Stimulated activated CD8-positive, alpha-beta memory T cell treated with anti-CD3 and anti-CD28 coated beads, Interleukin-7, amount 100 ng/mL, for 48 hours (primary cell): ENCODE measurements at places on chromosomes 1 and 21.

GRCh38 chr1:182795563-182796228 lies 6.1 kb downstream of the NPL start:
- no peak for DNase-seq

DNA sequence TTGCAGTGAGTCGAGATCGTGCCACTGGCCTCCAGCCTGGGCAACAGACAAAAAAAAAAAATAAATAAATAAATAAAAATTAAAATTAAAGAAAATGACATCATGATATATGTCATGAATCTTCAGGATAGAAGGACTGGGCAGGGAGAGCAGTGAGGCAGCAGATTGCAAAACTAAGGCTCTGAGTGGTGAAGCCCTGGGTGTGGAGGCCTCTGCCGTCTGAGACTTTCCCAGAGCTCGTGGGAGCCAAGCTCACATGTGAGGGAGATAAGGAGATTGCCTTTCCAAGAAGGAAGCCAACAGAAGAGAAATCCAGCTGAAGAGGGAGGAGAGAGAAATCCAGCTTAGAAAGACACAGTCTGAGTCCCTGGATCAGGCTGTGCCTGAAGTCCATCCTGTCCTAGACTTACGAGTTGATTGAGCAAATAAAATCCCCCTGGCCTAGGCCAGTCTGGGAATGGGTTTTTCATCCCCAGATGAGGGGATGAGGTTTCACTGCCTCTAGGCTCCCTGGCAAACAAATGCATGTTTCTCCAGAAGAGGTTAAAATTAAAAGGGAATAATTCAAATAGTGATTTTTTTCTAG lies 142.0 kb upstream of the IGSF21 start:
- DNase-seq: no peak

DNA sequence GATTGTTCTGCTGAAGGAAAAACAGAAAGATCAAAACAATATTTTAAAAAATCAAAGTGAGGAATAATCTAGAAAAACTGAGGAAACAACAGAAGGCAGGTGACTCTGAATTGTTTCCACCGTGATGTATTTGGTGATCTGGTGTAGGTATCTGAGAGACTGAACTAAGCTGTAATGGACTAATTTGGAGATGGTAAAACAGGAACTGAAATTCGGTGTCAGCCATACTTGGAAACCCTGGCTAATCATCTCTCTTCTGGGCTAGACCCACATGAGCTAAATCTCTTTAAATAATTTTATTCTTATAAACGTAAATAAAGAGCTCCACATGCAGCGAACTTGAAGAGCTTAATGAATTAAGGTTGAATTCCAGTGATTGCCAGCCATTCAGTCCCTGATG lies 1226.1 kb downstream of the NCAM2 start:
- DNase-seq: no peak

DNA sequence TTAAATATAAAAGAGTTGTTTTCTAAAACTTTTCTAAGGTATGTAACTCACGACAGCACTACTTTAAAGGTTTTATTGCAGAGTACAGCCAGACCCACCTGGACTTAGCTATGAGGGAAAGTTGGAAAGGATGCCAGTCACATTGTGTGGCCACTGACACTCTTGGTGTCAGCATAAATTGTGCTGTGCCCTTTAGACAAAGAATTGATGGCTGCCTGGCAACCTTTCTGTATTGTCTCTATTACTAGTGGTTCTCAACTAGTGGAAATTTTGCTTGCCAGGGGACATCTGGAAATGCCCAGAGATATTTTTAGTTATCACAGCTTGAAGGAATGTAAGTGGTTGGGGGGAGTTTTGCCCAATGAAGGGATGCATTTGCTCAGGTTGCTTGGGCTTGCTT lies 117.5 kb upstream of the APP start:
- no peak for DNase-seq

DNA sequence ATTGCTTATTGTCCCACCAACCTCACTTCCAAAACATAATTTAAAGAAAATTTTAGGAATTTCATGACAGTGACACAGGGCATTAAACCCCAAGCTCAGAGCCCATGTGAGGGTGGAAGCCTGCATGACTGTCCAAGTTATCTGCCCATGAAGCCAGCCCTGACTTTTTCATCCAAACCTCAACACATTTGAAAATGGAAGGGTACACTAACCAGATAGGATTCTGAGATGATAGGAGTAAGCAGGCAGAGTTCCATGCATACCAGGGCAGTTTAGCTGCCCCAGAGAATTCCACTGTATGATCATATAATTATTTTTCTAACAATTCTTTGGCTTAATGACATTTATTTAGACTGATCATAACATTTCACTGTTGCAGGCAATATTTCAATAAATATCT lies 986.0 kb downstream of the TTLL7 start:
- DNase-seq: no peak

GRCh38 chr1:157540160-157540748 lies 12.1 kb downstream of the FCRL5 start:
- DNase-seq: no peak

GRCh38 chr1:25564777-25565574 lies 21.6 kb downstream of the LDLRAP1 start:
- no peak for DNase-seq

- no peak for DNase-seq
Measured at GRCh38 chr21:34085129-34085528, 11.8 kb downstream of the MRPS6 start.

- DNase-seq: no peak
Measured at GRCh38 chr1:167681024-167681423, 40.8 kb upstream of the MPZL1 start.

DNA sequence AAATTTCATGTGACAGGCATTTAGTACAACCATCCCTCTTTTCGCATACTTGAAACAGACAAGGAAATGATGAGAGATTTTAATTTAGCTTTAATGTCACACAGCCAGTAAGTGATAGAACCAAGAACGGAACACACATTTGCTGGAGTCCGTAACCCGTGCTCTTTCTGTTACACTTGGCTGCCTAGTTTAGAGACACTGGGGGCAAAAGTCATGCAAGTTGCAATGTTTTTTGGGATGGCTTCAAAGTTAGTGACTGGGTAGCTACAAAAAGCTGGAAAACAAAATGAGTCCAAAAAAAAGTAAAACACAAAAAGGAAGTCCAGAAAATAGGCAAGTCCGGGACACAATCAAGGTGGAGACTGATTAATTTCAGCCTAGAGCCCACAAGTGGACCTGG lies 5.9 kb downstream of the NID1 start:
- DNase-seq: no peak

DNA sequence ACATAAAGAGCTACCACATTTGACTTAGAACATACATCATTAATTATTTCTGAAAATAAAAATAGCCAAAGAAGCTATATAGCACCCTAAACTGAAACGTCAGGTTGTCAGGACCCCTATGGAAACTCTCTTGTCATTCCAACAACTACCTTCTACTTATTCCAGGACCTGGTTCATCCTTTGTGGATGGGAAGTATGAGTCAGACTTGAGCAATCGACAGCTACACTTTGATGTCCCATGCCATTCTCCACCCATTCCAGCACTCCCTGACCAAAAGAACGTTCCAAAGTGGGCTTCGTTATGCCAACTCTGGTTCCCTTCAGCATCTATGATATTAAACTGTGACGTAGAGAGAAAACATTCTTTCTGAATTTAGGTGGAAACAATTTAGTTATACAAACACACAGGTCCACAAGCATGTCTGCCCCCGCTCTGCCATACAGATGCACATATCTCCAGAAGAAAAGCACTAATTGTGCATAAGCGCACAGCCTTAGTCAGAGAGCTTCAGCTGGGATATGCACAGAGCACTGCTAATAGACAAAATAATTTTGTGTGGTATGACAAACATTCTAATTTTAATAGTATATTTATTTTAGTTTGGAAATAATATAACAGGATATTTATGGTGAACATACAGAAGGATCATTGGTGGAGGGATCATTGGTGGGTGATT lies 723.1 kb upstream of the B3GALT2 start:
- DNase-seq: no peak

DNA sequence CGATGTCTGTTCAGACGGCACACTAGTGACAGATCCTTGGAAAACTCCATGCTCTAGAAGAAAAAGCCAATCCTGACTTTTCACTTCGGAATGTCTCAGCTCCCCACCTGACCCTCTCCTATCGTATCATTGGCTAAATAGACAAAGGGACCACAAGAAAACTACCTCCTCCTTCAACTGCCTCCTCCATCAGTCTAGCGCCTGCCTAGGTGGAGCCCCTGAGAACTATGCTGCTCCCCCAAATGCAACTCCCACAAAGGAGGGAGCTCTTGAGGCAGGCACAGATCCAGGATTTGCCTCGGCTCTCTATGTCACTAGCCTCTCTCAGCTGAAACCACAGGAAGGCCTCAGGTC lies 148.4 kb downstream of the TOMM20 start:
- no peak for DNase-seq

DNA sequence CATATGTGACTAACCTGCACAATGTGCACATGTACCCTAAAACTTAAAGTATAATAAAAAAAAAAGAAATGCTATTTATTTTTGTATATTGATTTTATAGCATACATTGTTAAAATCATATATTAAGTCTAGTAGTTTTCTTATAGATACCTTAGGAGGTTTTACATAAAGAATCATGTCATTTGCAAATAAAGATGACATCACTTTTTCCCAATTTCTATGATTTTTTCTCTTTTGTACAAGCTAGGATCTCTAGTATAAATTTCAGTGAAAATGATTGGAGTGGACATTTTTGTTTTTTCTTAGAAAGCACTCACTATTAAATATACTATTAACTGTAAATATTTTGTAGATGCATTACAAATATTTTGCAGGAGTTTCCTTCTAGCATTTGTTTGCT lies 20.5 kb upstream of the NTMT2 start:
- DNase-seq: no peak

DNA sequence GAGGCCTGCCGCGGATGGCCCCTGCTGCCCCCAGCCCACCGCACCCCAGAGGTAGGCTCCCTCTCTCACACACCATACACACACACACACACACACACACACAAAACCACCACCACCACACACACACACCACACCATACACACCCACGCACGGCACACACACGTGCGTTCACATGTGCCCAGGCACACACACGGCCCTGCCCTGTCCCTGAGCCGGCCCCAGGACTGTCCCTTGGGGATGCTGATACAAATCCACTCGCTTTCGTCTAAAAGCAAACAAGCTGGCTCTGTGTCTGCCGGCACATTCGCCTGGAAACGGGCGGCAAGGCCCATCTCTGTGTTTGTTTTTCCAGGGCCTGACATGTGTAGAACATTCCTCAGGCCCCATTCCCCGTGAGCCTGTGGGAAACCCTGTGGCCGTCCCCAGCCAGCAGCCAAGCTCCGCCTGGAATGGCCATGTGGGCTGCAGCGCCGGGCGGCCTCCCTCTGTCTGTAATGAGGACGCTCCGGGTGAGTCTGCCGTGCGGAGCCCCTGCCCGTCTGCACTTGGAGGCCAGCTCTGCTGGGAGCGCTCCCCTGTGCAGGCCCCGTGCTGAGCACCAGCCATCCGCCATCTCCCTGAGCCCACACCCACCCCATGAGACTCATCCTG lies 67.4 kb downstream of the DMRTB1 start:
- DNase-seq: no peak

- DNase-seq: no peak
Measured at GRCh38 chr1:19411612-19412011, 73.7 kb downstream of the CAPZB start.

GRCh38 chr1:2607641-2608091 lies 21.1 kb downstream of the PRXL2B start:
- DNase-seq: no peak

DNA sequence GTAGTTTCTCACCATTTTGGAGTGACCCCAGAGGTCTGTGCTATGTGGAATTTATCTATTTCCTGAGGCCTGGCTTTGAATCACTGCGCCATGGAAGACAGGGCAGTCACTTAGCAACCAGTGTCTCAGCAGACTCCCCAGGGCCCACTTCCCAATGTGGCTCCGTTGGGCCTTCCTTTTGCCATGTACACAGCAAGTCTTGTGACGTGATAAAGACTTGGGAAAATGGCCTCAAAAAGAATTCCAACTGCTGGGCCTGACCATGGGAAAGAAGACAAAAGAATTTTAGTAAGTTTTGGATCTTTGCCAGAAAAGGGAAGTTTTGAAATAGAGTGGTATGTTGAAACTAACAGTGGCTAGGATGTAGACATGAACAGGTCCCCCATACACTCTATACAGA lies 36.2 kb downstream of the TLR5 start:
- no peak for DNase-seq

DNA sequence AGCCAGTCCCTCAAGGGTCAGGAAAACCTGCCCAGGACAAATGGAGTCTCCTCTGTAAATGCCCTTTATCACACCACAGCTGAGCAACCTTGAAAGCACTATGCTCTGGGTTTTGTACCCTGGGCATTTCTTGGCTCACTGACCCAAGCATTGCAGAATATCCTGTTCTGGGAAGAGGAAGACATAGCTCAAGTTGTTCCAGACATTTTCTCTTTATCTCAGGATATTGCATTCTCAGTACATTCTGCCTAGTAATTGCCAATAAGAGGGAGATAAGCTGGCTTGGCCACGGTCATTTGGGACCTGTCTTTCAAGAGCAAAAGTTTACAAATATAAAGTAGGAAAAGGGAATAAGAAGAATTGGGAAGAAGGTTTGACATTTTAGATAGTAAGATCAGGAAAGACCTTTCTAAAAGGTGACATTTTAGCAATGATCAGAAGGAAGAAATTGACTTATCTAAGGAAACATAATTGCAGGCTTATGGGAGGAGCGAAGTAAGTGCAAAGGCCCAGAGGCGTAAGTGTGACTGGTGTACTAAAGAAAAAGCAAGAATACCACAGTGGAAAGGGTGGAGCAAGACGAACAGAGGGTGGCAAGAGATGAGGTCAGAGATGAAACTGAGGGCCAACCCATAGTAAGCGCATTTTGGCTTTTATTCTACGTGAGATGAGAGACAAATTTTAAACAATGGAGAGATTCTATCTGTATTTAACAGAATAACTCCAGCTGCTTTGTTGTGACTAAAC lies 394.0 kb upstream of the CXADR start:
- no peak for DNase-seq

DNA sequence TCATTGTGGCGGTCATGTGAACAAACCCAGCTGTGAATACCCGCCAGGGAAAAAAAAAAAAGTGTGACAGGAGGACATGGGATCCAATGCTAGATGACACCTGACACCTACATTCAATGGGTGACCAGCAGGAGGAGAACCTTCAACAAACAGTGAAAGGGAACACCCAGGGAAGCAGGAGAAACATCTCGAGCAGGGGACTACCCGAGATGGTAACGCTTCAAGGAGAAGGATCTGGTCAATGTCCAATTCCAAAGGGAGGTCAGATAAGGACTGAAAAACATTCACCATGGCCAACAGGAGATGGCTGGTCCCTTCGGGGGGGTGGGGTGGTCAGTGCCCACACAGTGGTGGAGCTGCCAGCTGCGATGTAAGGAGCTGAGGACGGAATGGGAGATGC lies 46.3 kb downstream of the PTPN14 start:
- DNase-seq: no peak

- DNase-seq: no peak
Measured at GRCh38 chr1:24720152-24720551, 25.1 kb upstream of the CLIC4 start.

- peak; percentile 39 for DNase-seq
Measured at GRCh38 chr21:45363921-45364467, 41.0 kb upstream of the COL18A1 start.

- no peak for DNase-seq
Measured at GRCh38 chr1:25174730-25175612, 57.3 kb downstream of the SYF2 start.

- no peak for DNase-seq
Measured at GRCh38 chr1:244092964-244093638, 42.0 kb downstream of the ZBTB18 start.

GRCh38 chr1:210360852-210361477 lies 32.3 kb downstream of the HHAT start:
- DNase-seq: no peak
